ENCODE measurements at places on chromosomes 1 and 21. TPM values are rescaled to one million over a fixed set of nuclear protein-coding genes. Genes with fewer than 3 reads are reported as not detected.

SPSB1 gene
- total RNA-seq: 28.1 TPM

SLAMF9 gene
- total RNA-seq: 0.22 TPM

MOB3C gene
- total RNA-seq: 4.2 TPM

ELAPOR1 gene
- 0.61 TPM for total RNA-seq

PDC gene
- total RNA-seq: not detected

ARHGEF16 gene
- 3.2 TPM for total RNA-seq

HMGCS2 gene
- total RNA-seq: not detected

LCE6A gene
- not detected for total RNA-seq

AADACL4 gene
- not detected for total RNA-seq

ZFYVE9 gene
- total RNA-seq: 6.9 TPM

FALEC gene
- 0.39 TPM for total RNA-seq

LSS gene
- total RNA-seq: 9.8 TPM

TEX38 gene
- not detected for total RNA-seq

DHCR24 gene
- 38.7 TPM for total RNA-seq

LRRC71 gene
- 0.20 TPM for total RNA-seq

HES4 gene
- 49.6 TPM for total RNA-seq

TMEM52 gene
- 0.36 TPM for total RNA-seq

PTCH2 gene
- 0.21 TPM for total RNA-seq

SOAT1 gene
- 28.0 TPM for total RNA-seq

All from A549 treated with CpdA at 1 μM for 4 hours (cell line).